ENCODE measurements at places on chromosomes 5 and 9. TPM values are rescaled to one million over a fixed set of nuclear protein-coding genes. Genes with fewer than 3 reads are reported as not detected.

- no peak for DNase-seq
Observed at GRCh38 chr5:160423099-160423498, 1.4 kb downstream of the PTTG1 start.

The ADAMTSL1 gene
- 11.5 TPM for total RNA-seq

The C1QTNF2 gene
- total RNA-seq = 3.8 TPM

- no peak for DNase-seq
Observed at GRCh38 chr9:123716339-123716945, 213.5 kb downstream of the DENND1A start.

DNA sequence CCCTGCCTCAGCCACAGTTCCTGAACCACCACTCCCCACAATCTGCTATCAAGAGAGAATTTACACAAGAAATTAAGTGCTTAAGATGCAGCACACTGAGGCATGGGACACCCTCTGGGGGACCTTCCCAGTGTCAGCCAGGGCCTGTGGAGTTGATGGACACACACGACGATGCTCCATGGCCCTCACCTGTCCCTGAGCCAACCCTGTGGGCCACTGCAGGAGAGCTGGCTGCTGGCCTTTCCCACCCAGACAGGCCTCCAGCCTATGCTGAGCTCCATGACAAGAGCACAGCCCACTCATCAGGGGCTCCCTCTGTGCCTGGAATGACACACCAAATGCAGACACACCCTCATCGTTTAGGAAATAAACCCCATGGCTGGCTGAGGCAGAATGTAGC is 124.6 kb downstream of the ADAMTS16 start:
- DNase-seq = no peak

DNA sequence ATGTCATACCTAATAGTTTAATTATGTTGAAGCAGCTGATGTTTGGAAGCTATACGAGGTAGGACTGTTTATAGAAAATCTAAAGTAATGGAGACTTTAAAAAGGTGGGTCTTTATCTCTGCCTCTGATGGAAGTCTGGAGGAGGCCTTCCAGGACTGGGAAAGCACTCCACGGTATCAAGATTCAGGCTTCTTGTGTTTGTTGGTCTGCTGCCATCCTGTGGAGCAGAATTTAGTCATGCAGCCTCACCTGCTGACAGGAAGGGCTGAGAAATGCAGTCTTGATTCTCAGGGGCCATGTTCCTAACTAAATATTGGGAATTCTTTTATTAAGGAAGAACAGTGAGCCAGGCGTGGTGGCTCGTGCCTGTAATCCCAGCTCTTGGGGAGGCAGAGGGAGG is 15.9 kb downstream of the SPDL1 start:
- no peak for DNase-seq

The C9orf85 gene
- total RNA-seq = 18.5 TPM

GRCh38 chr9:133268335-133269056 is 6.5 kb downstream of the ABO start:
- DNase-seq = no peak

The CD72 gene
- 2.0 TPM for total RNA-seq

GRCh38 chr9:109190151-109190550 is 23.1 kb upstream of the FRRS1L start:
- DNase-seq = no peak

The GAS1 gene
- 11.6 TPM for total RNA-seq

- DNase-seq = no peak
Observed at GRCh38 chr9:77587042-77587441, 61.1 kb downstream of the GNA14 start.

The MARCOL gene
- not detected for total RNA-seq

The ZNF883 gene
- total RNA-seq = 1.7 TPM

DNA sequence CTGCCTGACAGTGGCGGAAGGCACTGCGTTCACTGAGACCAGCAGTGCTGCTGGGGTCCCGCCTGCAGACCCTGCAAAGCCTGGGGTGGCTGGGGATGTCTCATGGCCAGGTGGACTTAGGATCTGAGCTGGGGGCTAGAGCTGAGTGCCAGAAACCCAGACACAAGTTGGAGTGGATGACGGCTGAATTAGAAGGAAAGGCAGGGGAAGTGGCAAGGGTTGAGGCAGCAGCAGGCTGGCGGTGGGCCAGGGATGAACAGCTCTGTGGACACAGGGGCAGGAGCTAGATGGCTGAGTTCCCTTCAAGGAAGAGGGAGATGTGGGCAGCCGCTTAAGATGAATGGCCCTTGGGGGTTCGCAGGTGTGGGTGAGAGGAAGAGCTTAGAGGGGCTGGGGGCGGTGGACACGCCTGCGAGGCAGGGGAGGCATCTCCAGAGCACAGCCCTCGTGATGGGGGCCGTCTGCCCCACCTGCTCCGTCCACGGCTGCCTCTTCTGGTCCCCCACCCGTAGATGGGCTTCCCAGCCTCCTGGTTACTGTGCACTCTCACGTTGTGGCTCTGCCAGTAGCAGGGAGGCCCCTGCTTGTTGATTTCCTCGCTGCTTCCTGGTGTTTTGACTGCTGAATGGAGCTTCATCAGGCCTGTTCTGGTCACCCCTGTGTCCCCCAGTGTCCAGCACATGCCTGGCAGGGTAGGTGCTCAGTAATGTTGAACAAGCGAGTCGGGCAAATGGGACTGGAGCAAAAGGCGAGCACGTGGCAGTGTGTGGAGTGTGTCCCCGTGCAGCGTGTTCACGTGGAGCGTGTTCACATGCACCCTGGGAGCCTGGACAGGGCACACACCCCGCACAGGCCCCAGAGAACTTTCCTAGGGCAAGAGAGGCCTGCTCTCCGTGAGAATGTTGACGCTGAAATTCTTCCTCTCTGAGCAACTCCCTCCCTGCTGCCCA is 168.2 kb downstream of the CACNA1B start:
- peak; percentile 26 for DNase-seq

DNA sequence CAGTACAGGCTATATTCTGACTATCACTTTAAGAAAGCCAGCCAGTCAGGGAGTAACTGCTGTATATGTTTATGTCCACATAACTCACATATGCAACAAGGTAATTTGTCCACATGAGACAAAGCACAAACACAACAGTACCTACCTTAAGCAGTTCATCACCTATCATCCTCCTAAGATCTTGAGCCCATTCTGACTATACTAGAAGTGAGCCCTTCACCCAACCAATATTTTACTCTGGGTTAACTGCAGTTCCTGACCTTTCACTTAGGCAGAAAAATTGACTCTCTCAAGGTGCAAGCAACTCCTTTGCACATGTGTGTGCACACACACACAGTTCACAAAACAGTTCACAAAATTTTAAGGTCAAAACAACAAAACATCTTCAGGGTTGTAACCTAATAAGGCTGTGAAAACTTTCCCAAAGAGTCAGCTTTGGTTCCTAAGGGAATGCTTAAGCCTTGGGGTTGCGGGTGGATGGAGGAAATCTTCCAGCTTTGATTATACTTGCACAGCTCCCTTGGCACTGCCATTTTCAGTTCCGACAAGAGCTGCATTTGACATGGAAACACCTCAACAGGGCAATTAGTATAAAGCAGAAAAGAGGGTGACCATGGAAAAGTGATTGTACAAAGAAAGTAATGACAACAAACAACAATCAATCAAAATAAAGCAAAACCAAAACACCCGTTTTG is 215.3 kb downstream of the NFIB start:
- DNase-seq = no peak

The SEC16A gene
- total RNA-seq = 102 TPM

Measured in ureter (tissue), 1 donor.